Stimulated activated CD8-positive, alpha-beta memory T cell treated with anti-CD3 and anti-CD28 coated beads, Interleukin-12 subunit alpha, Interleukin-12 subunit beta, amount 100 ng/mL, for 4 hours (primary cell): ENCODE measurements at places on chromosomes 5 and 9.

DNA sequence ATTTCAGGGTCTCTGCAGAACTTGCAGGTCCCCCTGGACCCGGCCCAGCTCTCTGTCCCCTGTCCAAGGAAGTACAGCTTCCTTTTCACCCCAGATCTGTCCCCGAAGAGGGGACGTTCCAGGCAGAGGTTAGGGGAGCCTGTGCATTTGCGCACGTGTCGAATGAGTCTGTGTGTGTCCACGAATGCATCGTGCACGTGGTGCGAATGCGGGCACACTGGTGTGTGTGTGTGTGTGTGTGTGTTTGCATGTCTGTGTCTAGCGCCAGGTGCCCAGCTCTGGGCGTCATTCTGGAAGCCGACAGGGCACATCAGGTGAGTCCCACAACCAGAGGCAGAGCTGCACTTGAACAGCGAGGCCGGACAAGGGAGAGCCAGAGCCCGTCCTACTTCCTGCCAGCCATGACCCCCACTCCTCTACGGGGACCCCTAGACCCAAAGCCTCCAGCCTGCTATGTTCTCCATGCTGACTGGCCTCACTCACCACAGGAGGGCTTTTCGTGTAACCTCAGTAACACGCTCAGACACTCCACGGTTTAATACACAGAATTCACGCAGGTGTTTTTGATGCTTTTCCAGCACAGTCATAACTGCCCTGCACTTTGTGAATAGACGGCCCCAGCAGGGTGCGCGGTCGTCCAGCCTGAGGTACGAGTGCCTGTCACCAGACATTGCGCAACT, 41.3 kb upstream of the CACNA1B start:
- no peak for DNase-seq

DNA sequence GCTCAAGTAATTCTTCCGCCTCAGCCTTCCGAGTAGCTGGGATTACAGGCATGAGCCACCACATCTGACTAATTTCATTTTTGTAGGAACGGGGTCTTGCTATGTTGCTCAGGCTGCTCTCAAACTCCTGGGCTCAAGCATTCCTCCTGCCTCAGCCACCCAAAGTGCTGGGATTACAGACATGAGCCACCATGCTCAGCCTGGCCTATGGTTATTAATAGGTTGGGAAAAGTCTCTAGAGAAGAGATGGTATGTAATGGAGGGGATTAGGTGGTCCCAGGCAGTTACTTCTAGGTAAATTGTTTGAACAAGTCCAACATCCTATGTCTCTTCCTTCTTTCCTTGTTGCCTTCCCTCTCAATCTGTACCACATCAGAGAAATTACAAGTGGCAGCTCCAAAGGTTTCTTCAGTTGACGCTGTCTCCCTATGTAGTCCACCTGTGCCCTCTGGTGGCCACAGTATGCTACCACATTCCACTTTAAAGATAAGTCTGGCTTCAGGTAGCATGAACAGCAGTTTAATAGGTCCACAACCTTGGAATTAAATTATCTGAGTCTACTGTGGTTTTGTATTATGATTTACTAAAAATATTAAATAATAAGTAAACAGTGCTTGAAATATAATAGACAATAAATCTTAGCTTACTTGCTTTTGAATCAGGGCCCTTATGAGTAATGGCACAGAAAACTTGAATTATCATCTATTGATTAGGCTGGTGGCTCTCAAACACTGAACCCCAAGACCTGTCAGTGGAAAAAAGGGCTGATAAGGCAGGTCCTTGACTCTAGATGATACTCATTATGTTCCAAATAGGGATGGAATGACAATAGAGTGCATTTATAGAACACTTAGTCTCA, 9.7 kb downstream of the TIGD6 start:
- DNase-seq: peak; percentile 37

GRCh38 chr9:3773362-3774060, 247.7 kb upstream of the RFX3 start:
- no peak for DNase-seq

DNA sequence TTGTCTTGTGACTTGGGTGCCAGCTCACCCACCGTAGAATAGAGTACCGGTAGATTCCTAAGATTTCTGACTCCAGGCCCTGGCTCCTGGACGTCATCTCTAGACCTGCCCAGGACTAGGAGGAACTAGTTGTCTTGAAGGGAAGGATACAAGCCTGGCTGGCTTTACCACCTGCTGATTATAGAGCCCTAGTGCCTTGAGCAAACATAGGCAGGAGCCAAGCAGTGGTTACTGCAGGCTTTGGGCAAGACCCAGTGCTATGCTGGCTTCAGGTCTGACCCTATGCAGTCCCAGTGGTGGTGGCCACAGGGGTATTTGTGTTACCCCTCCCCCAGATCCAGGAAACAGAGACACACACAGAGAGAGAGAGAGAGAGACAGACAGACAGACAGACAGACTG, 606.2 kb downstream of the PDE4D start:
- DNase-seq: no peak

DNA sequence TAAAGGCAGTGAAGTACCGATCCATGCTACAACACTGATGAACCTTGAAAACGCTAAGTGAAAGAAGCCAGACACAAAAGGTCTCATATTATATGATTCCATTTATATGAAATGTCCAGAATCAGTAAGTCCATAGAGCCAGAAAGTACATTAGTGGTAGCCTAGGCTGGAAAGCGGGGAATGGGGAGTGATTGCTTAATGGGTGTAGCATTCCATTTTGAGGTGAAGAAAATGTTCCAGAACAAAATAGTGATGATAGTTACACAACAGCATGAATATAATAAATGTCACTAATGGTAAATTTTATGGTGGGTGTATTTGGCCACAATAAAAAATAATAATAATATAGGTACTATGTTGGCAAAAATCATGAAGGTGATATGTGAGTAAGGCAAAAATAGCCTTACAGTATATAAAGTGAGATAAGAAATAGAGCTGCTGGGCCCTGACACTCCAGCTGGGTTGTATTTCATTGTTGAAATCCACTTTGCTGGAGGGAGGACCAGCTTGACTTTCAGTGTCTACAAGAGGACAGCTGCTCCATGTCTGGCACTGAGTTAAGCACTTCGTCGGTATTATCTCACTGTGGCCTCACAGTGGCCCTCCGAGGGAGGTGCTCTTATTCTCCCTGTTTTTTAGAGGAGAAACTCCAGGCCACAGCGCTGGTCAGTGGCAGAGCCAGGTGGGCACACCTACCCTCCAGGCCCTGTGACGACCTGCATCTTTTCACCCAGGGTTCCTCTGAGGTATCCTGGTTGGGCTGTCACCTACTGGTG, 22.4 kb upstream of the ANGPTL2 start:
- no peak for DNase-seq

DNA sequence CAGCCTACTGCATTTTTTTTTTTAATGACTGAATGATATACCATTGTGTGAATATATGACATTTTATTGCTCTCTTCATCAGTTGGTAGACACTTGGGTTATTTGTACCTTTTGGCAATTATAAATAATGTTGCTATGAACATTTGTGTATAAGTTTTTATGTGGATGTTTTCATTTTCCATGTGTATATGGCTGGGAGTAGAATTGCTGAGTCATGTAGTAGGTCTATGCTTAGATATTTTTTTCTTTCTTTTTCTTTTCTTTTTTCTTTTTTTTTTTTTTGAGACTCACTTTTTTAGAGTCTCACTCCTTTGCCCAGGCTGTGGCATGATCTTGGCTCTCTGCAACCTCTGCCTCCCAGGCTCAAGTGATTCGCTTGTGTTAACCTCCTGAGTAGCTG, 32.9 kb upstream of the FAM120AOS start:
- no peak for DNase-seq

DNA sequence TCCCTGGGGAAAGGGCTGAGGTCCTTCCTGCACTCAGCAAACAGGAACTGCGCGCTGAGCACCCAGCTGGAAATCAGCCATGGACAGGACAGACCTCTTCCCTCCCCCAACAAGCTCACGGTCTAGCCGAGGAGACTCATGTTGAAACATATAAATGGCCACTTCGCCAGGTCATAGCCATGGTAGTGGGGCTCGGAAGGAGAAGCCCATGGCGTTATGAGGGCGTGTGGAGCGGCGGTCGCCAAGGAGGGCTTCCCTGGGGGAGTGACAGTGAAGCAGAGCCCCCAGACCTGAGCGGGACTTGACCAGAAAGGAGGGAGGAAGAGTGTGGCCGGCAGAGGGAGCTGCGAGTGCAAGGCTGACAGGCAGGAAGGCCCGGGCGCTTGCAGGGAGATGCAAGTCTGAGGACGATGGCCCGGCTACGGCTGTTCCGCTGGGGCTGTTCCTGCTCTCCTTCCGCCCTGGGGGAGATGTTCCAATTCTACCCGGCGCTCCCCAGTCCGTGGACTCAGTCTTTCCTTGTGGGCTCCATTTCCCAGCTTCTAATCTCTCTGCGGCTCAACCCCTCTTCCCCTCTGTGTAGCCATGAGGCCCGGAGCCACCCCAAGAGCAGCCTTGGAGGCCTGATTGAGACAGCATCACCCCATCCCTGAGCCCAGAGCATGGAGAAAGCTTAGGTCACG, 43.9 kb upstream of the PRRC2B start:
- peak; percentile 65 for DNase-seq

- DNase-seq: no peak
Observed at GRCh38 chr5:150300496-150301169, 2.1 kb downstream of the ARSI start.

- DNase-seq: no peak
Observed at GRCh38 chr5:989961-990530, 18.6 kb upstream of the NKD2 start.

DNA sequence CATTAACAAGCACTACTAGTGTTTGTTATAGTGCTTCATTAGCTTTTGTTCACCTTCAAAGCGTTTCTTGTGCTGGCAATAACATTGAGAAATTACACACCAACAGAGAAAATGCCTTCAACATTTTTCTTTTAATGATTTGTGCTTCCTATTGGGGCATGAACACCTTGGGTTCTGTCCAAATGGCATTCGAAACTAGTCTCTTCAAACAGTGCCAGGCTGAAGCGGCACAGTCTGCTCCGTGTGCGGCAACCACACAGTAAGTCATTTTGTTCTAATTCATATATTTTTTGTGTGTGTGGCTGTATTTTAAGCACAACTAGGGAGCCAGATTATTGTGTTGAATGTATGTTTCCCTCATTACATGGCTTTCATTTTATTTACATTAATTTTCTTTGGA, 414.7 kb upstream of the SGCD start:
- DNase-seq: no peak

GRCh38 chr9:133120501-133121197, 391 bp downstream of the RALGDS start:
- DNase-seq: no peak

- DNase-seq: no peak
Observed at GRCh38 chr5:112161392-112161748, 257.7 kb downstream of the EPB41L4A start.

DNA sequence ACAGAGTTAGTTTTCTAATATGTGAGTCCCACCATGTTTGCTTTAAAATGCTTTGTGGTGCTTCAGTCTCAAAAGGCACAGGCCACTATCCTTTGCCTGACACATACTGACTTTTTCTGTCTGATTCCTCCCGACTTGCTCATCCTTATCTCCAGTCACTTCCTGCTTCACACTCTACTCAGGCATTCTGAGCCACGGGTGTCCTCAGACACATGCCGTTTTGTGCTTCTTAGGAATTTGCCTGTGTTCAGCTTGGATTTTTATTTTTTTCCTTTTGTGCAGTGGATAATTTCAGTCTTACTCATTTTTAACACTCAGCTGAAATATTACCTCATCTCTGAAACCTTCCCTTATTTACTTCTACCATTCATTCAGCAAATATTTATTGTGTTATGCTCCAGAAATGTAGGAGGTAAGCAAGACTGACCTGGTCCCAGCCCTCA, 54.1 kb downstream of the MAN2A1 start:
- no peak for DNase-seq

DNA sequence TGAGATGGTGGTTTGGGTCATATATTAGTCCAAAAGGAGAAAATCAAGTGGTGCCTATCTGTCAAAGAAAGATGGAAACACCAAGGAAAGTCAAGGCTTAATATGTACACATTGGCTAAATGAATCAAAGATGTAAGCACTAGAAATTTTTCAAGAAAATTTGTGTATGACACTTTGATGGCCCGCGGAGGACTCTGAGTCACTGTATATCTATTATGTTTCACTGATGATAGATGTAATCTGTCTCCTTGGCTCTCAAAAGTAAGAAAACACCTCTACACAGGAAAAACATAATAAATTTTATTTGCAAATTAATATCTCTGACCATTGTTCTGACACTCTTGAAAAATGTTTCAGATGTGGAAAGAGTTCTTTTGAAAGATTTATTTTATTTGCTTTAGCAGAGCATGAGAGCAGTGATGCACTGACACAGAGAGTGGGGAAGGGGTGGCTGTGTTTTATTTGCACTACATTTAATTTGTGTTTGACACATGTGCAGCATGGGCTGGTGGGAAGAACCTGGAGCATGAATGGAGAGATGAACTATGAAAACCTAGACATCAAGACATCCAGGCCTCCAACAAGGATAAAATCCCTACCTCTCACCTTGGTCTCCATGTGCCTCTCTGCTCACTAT, 180.8 kb upstream of the GAS1 start:
- no peak for DNase-seq

GRCh38 chr5:39369123-39369815, 5.0 kb upstream of the C9 start:
- DNase-seq: no peak

DNA sequence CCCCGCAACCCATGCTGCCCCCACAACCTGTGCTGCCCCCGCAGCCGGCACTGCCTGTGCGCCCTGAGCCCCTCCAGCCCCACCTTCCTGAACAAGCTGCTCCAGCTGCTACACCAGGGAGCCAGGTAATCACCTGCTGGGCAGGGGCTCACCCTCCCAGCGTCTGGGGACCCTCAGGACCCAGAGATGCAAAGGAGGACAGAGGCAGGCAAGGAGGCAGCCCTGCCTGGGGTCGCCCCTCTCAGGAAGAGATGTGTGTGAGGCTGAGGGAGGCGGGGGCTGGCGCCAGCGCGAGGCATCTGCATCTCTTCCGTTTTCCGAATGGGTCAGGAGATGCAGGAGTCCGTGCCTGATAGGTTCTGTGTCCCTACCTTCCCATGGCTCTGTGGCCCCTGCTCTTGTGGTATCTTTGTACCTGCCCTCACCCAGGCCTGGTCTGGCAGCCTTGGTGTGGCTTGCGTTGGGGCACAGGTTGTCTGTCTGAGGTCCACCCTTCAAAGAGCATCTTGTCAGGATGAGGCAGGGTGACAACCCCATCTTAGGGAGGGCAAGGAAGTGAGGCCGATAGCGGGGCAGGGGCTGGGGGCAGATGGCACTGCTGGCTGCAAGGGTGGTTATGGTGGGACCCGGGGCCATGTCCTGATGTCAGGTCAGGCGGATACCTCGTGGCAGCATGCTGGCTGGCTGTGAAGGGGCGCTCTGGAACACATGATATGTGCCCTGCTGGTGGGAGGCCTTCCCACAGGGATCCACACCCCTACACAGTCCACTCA, 75.7 kb downstream of the WNK2 start:
- DNase-seq: no peak

DNA sequence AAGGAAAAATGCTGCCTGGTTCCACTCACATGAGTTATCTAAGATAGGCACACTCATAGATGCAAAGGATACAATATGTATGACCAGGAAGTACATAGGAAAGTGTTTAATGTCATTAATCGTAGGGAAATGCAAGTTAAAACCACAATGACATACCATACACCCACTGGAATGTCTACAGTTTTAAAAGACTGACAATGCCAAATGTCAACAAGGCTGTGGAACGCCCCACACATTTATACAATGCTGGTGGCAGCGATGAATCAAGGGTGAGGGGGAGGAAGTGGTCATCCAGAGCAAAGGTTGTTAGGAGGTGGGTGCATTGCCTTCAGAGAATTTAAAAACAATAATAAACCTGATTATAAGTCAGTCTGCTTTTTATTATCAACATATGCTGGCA, 437.8 kb downstream of the ARHGEF28 start:
- no peak for DNase-seq

GRCh38 chr9:128022886-128023285, 42.1 kb upstream of the EEIG1 start:
- DNase-seq: no peak
